Activated CD4-positive, alpha-beta T cell treated with anti-CD3 and anti-CD28 coated beads for 48 hours (primary cell): ENCODE measurements at places on chromosomes 1 and 21.

- no peak for DNase-seq
Observed at GRCh38 chr1:218303176-218303879, 18.2 kb downstream of the RRP15 start.

DNA sequence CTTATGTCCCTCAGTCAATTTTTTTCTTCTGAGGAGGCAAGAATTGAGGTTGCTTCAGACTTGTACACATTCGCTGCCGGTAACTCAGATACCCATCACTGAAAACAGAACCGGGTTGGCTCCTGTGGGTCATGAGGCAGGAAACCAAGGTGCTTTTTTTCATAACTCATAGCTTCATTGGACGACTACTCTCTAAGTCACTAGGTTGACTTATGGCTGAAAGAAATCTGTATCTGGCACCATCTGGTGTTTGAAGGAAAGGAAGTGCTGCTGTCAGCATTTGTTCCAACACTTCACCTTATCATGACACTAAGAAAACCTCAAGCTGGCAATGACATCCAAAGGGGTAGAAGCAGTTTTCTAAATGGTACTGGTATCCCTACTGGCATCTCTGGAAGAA, 82.3 kb downstream of the TBX19 start:
- peak; percentile 62 for DNase-seq

DNA sequence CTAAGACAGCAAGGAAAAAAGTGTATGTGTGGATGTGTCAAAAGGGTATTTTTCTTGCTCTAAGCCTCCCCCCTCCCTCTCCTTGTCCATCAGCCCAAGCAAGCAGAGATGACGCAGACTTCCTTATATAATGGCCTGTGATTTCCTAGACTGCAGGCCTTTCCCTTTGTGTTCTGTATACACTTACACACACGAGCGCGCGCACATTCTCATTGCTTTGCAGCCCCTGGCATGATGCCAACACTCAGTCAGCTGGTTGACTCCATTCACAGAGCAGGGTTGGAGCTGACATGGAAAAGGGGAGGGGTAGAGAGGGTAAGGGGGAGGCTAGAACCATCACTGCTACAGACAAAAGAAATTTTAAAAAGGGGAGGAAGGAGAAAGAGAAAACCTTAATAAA, 41.8 kb downstream of the GATAD2B start:
- peak; percentile 46 for DNase-seq

GRCh38 chr1:115906627-115907026, 65.7 kb upstream of the NHLH2 start:
- DNase-seq: no peak

- no peak for DNase-seq
Observed at GRCh38 chr1:224481601-224482000, 47.0 kb upstream of the WDR26 start.

DNA sequence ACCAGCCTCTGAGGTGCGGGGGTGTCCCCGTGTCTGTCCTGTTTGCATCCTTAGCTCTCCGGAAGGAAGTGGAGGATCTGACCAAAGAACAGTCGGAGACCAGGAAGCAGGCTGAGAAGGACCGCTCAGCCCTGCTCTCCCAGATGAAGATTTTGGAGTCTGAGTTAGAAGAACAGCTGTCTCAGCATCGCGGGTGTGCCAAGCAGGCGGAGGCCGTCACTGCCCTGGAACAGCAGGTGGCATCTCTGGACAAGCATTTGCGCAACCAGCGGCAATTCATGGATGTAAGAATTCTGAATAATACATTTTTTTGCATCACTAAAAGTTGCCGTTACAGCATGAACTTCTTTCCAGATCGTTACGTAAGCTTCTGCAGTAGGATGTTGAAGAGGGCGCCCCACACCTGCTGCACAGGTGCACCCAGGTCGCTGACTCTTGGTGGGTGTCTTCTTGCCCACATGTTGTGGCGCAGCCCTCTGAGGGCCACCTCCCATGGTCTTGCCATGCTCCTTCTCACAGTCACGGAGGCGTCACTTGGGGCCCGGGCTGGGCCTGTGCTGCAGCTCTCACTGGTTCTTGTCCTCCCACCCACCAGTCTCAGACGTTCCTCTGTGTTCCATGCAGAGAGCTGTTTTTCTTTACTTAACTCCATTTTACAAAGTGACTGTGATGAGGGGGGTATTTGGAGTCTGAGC, 61.3 kb upstream of the DIP2A start:
- DNase-seq: no peak

GRCh38 chr1:217620814-217621213, 10.1 kb downstream of the GPATCH2 start:
- no peak for DNase-seq

DNA sequence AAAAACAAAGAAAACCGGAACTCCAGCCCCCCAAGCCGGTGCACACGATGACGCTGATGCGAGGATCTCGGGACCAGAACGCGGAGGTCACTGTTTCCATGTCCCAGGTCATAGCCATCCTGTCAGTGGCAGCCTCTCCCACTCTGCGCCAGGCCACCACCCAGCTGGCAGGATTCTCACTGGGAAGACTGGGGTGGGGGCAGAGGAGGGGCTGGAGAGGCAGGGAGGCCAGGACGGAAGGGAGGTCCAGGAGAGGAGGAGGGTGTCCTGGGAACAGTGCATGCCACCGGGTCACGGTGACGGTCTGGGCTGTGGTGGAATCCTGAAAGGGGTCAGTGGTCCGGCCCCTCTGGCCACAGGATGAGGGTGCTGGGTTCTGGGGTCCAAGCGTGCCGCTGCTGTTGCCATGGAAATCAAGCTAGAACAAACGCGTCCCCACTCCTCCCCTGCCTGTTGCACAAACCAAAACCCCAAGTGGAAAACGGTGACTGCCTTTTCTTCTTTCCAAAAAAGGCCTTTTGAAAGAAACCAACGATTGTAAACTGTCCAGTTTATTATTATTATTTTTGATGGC, 26.1 kb downstream of the MRPL37 start:
- no peak for DNase-seq

DNA sequence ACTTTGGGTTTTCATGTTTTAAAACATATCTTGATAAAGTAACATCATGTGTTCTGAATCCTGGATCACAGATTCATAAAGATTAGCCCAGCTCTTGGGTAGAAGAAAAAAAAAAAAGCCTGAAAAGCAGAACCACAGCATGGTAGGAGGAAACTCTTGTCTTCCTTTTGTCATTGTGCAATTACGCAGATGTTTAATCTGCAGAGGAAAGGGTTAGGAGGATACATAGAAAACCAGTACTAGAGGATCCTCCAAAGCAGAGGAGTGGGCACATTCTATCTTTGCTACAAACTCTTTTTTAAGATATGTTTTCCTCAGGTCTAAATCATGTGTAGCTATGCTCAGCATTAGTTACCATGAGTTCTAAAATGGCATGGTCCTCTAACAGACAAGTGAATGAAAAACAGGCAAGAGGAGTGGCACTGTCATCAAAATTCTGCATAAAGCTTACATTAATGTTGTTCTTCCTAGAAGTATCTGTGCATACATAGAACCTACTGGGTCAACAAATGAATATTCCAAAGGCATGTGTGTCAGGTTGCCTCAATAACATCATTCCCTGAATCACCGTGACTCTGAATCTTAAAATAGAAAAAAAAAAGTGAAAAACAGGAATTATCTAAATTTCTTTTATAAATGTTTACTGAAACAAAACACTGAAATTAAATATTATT, 107.0 kb downstream of the NME7 start:
- DNase-seq: no peak

DNA sequence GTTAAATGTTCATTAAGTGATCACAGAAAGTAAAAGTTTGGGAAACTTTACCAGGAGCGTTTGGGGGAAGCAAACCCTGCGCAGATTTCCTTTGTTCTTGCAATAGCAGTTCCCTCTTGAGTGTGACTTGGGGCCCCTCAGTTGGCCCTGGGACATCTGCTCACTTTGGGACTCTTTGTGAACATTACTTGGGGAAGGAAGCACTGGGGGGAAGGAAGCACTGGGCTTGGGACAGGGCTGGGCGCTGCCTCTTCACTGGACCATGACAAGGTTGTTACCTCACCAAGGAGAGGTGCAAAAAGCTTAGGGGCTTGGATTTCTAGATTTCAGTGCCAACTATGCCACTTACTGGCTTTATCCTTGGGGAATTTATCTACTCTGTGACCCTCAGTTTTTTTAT, 63.5 kb downstream of the ETS2 start:
- DNase-seq: no peak

DNA sequence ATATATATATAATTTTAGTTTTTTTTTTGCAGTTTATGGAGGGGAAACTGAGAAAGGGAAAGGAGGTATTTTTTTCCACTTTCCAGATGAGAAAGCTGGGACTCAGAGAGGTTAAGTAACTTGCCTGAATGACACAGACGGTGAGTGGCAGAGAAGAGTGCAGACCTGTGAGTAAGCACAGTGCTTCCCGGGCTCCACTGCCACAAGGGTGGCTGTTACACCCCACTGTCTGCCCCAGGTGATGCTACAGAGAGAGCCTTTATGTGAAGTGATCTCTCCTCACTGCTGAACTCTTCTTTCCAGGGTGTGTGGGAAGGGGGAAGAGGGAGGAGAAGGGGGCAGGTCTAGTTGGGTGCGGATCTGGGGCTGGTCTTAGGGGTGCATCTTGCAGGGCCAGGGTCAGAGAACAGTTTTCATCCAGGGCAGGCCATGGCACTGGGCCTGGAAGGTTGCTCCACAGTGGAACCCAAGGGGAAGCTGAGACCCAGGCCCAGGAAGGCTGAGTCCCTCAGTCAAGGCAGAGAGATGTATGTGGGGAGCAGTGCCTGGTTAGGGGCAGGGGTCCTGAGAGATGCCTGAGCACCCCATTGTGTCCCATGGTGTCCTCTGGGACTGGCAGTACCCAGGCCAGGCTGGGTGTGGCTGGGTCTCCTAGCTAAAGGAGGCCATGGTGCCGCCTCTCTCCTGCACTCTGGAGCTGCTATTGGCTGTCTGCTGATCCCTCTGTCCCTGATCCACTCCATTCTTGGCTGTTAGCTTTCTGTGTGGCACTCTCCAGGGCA, 357.5 kb downstream of the PTPRU start:
- DNase-seq: no peak

GRCh38 chr1:154978360-154978759, 3.9 kb downstream of the CKS1B start:
- no peak for DNase-seq
